ENCODE measurements at places on chromosomes 2 and 18.

DNA sequence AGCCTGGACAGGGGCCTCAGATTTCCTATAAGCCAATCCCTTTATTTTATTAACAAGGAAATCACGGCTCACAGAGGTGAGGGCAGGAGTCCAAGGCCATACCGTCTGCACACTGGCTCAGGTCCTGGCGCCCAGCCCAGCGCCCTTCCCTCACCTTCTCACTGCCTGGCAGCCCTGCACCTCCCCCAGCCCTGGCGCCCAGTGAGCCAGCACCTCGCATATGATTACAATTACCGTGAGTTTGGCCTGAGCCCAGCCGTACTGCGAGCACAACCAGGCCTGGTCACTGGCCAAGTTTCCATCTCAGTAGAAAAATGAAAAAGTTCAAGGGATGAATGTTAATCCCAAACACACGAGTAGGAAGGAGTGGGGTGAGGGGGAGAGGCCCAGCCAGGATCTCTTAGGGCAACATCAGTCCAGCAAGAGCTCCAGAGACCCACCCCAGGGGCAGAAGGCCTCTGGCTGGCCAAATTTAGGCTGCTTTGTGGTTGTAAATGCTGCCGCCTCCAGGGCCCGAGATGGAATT lies 68.4 kb downstream of the MCFD2 start:
- no peak for DNase-seq

DNA sequence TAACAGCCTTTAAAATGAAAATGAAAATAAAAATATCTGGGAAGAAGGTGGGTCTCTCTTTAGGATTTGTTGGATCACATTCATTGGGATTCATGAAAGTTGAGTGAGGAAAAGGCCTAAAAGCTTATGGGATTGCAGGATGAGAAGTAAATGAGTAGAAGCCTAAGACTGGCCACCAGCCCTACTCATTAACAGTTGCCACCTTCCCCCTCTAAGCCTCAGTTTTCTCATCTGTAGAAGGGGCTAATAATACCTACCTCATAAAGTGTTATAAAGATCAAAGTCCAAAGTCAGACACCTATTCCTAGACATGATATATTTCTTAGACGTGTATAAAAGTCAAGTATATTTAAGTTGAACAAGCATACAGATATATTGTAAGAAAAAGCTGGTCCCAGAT lies 23.8 kb downstream of the RDH14 start:
- no peak for DNase-seq

GRCh38 chr2:29269765-29270109 lies 154.5 kb downstream of the CLIP4 start:
- no peak for DNase-seq

DNA sequence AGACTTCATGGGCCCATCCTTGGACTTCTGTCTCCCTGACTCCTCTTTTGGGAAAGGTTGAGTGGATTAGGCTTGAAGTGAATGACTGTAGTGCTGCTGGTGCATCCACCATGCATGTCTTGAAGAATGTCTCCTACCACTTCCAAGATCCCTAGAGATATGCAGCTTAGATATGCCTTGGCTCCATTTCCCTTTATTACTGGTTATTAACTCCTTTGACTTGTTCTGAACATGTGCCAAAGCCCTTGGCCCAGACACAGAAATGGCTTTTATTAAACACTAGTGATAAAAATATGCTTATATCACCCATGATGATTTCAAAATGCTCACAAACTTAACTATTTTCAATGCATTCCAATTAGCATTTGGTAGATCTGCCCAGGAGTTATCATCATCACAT lies 90.0 kb upstream of the SLC14A2 start:
- no peak for DNase-seq

- no peak for DNase-seq
Measured at GRCh38 chr2:240306185-240306584, 129.3 kb upstream of the GPC1 start.

DNA sequence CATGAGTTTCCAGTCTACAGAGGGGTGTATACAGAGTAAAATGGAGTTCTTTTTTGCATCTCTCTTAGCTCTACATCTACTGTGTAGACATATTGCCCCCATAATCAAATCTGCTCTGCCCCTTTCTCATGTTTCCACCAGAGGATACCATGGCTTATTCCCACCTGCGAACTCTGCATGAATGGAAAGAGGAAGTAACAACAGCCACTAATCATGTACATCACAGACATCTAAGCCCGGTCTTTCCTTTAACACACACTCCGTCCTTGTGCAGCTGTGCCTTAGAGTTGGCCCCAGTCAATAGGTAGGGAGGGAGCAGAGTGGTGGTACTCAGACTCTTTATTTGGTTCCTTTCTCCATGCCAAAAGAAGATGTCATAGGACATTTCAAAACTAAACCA lies 147.3 kb upstream of the NRP2 start:
- DNase-seq = no peak

- no peak for DNase-seq
Measured at GRCh38 chr2:216069028-216069427, 12.6 kb downstream of the PECR start.

GRCh38 chr2:77018219-77018618 lies 504.0 kb downstream of the LRRTM4 start:
- no peak for DNase-seq

All from activated naive CD8-positive, alpha-beta T cell treated with anti-CD3 and anti-CD28 coated beads, Interleukin-2, amount 10 ng/mL, durations not matched to agents 7 days and 5 days (primary cell).